ENCODE measurements at places on chromosomes 16 and 17.

GRCh38 chr17:48427598-48427997, 2.4 kb downstream of the SKAP1 start:
- DNase-seq: no peak

DNA sequence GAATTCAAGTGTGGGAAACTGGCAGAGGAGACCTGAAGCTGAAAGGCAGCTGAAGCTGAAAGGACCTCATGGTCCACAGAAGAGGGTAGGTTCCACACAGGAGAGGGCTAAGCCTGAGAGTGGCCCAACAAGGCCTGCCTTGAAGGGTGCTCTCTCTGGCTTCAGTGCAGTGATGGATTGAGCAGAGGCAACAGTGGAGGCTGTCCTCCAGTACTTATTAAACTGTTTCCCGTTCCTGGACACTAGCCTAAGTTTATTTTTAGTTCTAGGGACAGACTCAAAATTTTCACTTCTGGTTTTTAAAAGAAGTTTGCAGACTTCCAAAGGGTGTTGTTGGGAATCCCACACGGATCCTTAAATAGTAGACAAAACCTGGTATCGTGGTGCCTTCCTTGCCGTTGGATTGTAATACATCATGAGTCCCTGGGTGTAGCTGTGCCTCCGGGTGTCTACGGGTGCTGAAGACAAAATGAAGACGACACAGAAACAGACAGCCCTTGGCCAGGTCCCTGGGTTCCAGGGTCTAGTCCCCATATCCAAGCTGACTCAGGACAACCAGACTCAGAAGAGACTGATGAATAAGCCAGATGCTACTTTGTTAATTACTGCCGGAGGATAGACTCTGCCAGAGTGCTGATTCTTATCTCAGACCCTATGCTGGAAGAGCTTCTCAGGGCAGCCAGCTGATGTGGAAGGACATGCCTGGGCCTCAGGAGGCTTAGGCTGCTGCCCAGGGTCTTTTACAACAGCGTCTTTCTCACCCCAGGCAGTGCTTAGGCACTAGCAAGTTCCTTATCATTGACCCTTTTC, 7.1 kb upstream of the CMTM4 start:
- peak; percentile 26 for DNase-seq

DNA sequence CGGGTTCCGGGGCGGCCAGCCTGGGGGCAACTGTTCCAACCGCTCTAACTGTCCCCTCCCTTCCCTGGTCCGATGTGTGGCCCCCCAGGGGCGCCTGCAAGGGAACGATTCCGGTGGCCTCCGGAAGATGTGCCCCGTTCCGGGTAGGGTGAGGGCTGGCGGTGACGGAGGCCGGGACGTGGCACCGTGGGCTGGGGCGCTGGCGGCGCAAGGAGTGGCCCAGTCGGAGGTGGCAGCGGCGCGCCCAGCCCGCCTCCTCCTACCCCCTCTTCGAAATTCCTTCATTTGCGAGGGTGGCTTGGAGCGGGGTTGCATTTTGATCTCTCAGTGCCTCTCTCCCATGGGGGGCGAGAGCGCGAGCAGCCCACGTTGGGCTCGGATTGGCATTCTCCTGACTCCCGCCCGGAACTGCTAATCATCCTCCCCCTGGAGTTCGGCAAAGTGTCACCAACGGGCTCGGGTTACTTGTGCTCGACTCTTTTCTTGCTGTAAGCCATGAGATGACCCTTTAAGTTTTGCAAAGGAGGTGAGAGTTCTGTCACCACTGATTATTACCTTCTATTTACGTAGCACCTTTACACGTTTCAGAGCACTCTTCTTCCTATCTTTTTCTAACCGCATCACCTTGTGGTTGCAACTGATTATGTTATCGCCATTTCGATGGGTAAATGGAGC, 622 bp downstream of the NDEL1 start:
- DNase-seq: peak; percentile 61

DNA sequence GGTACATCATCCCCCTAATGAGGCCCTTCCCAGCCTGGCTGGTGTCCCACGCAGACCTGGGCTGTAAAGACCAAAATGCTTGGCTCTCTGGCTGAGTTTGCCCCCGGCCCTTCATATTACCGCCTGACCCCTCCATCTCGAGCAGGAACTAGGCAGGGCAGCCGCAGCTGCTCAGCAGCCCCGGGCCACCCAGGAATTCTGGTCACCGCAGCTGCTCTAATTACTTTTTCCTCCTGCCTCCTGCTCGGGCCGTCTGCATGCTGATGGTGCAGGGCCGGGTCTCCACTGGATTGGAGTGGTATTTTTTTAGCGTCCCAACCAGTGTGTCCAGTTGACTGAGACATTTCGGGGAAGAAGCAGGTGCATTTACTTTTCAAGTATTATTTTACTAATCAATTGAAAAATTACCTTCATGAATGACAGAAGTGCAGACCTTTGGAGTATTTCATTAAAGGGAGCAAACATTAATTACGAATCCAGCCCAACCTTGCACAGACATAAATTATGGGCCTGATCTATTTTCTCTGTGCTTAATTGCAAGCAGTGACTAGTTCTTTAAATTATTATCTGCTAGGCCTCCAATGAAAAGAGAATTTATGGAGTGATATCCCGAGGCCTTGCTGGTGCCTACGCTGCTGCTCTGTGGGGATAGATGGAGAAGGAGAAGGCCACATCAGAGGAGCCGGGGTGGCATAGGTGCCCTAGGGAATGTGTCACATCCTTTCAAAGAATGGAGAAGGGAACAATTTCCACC, 176.2 kb downstream of the CYLD start:
- DNase-seq: no peak

DNA sequence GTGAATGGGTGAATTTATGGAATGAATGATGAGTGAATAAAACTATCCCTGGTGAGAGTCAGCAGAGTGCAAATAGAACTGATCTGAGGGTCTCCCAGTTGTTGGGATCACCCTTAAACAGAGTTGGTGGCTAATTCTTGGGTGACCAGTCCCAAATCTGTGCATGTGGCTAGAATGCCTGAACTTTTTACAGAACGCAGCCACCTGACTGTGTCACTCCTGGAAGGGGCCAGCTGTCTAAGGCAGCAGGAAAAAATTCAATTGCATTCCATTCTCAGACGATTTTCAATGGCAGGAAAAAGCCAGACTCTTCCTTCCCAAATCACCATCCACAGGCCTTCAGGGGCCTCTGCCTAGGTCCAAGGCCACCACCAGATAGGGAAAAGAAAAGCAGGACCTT, 43.5 kb downstream of the BEAN1 start:
- DNase-seq: no peak

DNA sequence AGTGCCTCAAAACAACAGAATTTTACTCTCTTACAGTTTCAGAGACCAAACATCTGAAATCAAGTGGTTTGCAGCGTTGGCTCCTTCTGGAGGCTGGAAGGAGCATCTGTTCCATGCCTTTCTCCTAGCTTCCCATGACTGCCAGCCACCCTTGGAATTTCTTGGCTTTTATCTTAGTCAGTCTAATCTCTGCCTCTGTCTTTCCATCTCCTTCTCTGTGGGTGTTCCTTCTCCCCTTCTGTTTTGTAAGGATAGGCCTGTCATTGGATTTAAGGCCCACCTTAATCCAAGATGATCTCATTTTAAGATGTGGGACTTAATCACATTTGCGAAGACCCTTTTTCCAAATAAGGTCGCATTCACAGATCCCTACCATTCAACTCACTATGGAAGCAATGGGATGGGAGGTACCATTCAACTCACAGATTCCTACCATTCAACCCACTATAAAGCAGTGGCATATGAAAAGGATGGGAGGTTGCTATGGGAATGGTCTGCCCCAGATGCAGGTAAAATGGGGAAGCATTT, 321.8 kb downstream of the WWOX start:
- DNase-seq: no peak

- DNase-seq: peak; percentile 78
Observed at GRCh38 chr17:78337244-78338109, 22.4 kb downstream of the SOCS3 start.

GRCh38 chr17:80263253-80264204, 2.9 kb downstream of the RNF213 start:
- DNase-seq: peak; percentile 89

DNA sequence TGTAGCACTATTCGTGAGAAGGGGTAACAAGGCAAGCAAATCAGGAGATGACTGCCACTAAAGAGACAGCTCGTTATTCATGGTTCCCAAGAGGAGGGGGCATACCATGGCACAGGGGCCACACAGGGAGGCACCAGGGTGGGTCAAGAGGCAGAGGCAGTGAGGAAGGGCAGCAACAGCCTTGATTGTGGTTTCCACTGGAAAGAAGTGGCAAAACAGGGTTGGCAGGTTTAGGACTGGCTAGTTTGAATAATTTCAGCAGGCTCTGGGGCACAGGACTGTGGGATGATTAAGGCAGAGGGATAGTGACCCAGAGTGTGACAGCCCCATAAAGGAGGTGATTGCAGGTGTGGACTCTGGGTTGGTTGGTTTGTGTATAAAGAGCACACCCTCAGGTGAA, 188.9 kb downstream of the CBLN1 start:
- DNase-seq: no peak

DNA sequence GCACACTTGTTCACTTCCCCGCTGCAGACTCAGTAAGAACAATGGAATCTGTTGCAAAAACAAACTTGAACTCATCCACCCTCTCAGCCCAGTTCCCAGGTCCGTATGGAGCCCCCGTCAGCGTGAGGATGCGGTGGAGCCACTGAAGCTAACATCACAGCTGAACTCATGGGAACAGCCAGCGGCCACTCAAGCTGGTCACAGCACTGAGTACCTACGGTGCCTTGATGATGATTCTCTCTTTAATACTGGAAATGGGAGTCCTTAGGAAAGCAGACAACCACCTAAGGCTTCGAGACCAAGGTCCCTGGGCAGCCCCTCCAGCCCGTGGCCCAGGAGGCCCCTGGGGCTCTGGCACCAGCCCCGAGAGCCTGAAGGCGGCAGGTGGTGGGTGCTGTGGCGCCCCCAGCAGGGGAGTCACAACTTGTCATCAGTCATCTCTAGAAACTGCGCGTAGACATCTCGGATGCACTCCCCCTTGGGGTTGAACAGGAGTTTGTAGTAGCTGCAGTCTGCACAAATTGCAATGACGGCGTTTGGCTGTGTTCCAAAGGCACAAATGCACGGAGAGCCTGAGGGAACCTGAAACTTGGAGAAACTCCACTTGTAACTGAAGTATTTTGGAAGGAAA, 31.0 kb upstream of the RHOT1 start:
- DNase-seq: peak; percentile 68

DNA sequence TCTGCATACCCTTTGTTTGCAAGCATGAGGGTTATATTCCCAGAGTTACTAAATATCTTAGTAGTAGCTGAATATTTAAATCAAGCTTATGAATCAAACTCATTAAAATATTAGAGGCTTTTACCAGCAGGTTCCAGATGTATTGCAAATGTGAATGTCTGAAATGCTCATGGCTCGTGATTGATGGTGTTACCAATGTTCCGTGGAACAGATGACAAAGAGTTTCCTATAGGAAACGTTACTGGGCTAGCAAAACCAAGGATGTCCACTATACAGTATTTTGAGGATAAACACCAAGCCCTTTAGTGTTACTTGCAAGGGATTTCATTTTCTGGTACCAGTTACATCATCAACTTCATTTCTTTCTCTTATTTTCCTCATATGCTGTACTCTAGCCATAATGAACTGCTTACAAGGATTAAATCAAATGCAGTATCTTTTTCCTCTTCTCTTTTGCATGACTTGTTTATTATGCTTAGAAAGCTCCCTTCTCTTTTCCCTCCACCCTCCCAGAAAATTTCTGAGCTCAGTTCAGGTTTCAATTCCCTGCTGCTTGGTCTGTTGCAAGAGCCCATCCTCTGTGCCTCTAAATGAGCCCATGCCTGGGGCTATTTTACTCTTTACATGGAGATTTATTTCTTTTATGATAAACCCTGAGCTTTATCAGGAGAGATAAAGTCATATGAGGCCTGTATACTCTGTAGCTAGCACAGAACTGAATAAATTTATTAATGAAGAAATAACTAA, 1537.1 kb upstream of the GOT2 start:
- no peak for DNase-seq

- DNase-seq: no peak
Observed at GRCh38 chr16:85650844-85651628, 37.7 kb downstream of the GINS2 start.

DNA sequence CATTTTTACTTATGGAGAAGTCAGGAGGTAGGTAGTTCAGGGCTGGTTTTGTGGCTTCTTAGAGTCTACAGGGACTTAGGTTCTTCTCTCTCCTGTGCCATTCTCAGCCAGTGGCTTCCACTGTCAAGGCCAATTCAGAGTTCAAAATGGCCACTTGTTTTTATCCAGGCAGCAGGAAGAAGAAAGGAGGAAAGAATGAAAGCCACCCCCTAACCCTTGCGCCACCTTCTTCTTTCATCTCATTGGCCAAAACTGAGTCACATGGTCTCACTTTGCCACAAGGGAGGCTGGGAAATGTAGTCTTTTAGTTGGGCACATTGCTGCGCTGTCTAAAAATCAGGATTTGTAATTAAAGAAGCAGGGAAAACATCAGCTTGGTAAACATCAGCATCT, 60.8 kb upstream of the MED9 start:
- DNase-seq: peak; percentile 94

- DNase-seq: no peak
Observed at GRCh38 chr17:46722662-46723285, 95.7 kb downstream of the WNT3 start.

DNA sequence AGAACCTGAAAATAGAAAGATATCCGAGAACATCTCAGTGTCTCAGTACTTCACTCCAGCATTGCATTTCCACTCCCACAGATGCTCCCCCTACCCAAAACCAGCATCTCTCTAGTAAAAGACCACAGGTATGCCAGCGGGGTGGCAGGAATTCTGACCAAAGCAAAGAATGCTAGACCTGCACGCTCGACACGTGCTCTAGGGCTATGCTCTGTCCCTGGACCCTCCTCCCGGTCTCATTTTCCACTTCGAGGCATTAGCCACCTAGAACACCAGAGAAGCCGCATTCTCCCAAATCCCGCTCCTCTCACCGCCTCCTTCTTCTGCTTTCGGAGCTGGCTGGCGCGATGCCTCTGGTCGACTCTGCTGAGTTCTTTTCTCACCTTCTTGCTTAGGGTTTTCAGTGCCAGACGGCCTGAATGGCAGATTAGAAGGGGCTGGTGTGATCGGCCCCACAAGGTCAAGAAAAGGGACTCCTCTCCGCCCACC, 487 bp downstream of the TSR1 start:
- no peak for DNase-seq

- no peak for DNase-seq
Observed at GRCh38 chr16:81549547-81550431, 105.2 kb downstream of the CMIP start.

GRCh38 chr16:9300252-9300651, 208.8 kb downstream of the HAPSTR1 start:
- DNase-seq: no peak

- no peak for DNase-seq
Observed at GRCh38 chr17:6195123-6195522, 124.9 kb downstream of the WSCD1 start.

DNA sequence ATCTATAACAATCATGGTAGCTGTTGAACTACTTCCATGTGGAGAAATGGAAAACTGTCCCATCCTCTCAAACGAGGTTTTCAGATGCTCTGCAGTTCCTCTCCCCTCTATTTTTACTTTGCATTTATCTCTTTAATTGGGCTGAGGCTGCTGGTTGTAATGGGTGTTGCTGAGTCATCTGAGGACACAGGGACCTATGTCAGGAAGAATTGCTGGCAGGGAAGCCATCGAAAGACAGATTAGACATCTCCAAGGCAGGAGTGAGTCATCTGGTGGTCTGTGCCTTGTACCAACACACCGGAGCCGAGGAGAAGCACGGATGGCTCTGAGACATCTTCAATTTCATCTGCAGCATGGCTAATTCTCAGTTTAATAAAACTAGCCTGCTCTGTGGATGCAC, 394.5 kb downstream of the GRIN2A start:
- DNase-seq: no peak
